RCC 7860 (cell line): ENCODE measurements at places on chromosomes 2 and 18.
A peak's percentile ranks its signal among the peaks of the same experiment; 100 is the strongest.

- no peak for DNase-seq
These were observed 20.1 kb upstream of the PTH2R start for GRCh38 chr2:208386541-208386940.

DNA sequence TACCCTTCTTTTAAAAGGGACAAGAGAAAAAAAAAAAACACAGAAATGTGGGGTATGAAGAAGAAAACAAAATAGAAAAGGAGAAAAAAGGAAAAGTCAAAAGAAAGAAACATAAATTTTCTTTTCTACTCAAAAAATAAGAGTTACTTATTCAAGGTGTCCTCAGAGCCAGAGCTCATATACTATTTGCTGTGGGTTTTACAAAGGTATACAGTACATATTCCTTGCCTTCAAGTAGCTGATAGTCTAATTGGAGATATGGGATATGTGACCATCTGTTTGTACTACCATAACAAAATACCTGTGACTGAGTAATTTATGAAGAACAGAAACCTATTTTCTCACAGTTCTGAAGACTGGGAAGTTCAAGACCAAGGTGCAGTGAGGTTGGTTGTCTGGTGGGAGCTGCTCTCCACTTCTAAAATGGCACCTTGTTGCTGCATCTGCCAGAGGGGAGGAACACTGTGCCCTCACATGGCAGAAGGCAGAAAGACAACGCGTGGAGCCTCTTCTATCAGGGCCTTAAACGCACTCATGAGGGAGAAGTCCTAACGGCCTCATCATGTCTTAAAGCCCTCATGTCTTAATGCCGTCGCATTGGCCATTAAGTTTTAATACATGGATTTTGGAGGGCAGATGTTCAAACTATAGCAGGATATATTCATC lies 33.9 kb downstream of the NBAS start:
- DNase-seq: no peak

DNA sequence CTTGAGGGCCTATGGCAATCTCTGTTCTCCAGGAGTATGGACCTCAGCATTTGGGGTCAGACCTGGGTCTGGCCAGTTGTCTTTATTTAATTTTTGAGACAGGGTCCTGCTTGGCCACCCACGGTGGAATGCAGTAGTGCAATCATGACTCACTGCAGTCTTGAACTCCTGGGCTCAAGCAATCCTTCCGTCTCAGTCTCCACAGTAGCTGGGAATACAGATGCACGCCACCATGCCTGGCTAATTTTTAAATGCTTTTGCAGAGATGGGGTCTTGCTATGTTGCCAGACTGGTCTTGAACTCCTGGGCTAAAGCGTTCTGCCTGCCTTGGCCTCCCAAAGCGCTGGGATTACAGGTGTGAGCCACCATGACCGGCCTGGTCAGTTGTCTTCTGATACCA lies 46.4 kb upstream of the INHBB start:
- no peak for DNase-seq

GRCh38 chr2:62566847-62567246 lies 60.9 kb upstream of the TMEM17 start:
- no peak for DNase-seq

DNA sequence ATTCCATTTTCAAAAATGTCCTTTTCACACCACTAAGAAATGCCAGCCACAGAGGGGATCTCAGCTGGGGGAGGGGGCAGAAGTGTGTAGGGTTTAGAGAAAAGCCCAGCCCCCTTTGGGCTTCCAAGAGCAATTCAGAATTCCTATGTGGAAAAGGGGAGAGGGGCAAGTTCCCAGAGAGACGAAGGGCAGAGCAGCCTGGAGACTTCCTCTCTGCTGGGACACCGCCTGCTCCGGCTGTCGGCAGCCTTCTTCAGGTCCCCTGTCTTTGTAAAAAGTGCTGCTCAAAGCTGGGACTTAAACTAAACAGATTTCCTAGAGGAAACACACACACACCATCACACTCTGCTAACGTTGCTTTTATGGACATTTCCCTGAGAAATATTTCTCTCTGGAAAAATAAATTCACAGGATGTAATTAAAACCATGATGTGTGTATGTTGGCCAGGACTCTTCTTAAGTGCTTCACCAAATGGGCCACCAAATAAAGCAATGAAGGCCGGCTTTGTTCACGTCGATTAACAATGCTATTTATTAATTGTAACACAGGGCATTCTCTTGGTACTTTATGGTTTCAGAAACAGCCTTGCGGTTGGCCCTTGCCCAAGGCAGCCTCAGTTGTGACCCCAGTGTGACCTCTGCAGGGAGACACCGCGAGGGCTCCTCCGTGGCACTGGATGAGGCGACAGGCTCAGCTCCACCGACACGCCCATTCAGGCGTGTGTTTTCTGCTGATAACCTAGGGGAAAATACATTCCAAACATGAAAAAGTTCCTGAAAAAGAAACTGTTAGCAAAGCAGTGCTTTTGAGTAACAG lies 5.6 kb upstream of the ASB1 start:
- no peak for DNase-seq

- DNase-seq: no peak
These were observed 175.5 kb downstream of the ZNF407 start for GRCh38 chr18:74773171-74773624.

- no peak for DNase-seq
These were observed 10.2 kb downstream of the USP37 start for GRCh38 chr2:218557941-218558340.

DNA sequence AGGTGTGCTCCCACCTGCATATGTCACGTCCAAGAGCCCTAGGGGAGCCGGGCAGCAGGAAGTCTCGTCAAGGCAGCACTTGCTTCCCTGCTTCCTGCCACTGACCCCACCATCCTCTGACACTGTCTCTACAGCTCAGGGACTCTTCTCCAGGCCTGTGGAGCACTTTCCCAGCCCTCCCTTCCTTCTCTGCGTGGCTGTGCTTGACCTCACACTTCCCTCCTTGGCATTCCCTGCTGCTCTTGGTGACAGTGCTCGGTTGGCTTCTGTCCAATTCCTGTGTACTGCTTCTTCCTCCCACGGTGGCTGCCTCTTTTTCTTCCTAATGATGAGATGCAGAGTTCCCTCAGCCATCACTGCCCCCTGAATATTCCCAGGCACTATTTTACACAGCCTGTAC lies 2.8 kb downstream of the CIDEA start:
- peak; percentile 32 for DNase-seq

- no peak for DNase-seq
These were observed 33.4 kb upstream of the SERPINB7 start for GRCh38 chr18:63741769-63742168.

DNA sequence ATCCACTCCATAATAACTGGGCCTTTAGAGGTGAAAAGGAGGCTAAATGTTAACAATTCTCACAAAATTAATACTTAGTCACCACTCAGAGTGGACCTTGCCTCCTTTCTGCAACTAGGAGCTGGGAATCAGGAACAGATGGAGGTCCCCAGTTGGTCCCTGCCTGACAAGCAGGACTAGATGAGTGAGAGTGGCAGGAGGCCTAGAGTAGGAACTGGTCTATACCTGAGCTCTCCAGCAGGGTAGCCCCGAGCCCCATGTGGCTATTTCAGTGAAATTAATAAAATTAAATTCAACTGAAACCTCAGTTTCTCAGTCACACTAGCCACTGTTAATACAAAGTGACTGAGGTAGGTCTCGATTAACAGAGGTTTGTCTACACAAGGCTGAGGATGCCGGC lies 150.5 kb downstream of the MYO5B start:
- DNase-seq: no peak

DNA sequence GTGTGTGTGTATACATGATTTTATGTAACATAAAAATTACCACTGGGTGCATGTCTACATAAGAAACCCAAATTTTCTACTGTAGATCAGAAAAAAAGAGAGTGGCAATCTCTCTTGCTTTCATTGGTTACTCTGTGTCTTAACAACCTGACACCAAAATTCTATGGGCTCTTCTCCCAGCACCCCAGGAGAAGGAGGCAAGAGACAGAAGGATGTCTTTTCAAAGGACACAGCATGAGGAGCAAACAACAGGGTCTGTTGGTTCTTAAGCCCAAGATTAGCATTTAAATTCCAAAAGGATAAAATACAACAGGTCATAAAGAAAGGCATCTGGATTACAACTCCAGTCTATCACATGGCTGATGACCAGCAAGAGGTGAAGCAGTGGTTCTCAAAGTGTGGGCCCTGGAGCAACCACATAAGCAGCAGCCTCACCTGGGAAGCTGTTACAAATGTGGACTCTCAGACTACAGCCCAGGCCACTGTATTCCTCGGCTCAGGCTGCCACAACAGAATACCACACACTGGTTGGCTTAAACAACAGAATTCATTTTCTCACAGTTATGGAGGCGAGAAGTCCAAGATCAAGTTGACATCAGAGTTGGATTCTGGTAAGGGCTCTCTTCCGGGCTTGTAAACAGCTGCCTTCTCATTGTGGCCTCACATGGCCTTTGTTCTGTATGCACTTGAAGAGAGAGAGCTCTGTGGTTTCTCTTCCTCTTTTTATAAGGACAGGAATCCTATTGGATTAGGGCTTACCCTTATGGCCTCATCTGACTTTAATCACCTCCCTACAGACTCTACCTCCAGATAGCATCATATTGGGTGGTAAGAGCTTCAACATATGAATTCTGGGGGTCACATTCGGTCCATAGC lies 79.8 kb upstream of the RNF152 start:
- DNase-seq: no peak

- DNase-seq: no peak
These were observed 2.9 kb downstream of the RUFY4 start for GRCh38 chr2:218072002-218072401.

DNA sequence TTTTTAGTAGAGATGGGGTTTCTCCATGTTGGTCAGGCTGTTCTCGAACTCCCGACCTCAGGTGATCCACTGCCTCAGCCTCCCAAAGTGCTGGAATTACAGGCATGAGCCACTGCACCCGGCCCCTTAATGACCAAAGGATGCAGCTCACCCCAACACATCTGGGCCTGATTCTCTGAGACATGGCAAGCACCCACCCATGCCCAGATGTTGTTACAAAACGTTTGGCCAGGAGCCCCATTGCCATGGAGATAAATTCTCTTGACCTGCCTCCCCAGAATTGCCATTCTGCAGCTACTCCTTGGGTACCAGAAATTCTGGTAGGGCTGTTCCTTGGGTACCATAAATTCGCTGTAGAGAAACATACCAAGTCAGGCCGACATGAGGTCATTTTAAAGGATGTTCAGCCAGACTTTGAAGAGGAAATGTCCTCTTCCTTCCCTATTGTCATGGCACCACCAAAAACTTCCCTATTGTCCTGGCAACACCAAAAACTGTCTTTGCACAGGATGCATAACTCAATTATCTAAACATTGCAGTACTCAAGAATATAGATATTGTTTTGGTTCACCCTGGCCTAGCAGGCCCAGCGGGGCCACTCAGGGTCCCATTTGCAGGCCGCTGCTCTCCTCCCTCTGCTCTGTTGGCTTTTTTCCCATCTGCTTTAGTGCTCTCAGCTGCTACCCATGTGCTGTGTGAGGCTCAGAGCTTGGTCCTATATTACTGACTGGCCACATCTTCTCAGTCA lies 160.9 kb upstream of the TTC39C start:
- no peak for DNase-seq

DNA sequence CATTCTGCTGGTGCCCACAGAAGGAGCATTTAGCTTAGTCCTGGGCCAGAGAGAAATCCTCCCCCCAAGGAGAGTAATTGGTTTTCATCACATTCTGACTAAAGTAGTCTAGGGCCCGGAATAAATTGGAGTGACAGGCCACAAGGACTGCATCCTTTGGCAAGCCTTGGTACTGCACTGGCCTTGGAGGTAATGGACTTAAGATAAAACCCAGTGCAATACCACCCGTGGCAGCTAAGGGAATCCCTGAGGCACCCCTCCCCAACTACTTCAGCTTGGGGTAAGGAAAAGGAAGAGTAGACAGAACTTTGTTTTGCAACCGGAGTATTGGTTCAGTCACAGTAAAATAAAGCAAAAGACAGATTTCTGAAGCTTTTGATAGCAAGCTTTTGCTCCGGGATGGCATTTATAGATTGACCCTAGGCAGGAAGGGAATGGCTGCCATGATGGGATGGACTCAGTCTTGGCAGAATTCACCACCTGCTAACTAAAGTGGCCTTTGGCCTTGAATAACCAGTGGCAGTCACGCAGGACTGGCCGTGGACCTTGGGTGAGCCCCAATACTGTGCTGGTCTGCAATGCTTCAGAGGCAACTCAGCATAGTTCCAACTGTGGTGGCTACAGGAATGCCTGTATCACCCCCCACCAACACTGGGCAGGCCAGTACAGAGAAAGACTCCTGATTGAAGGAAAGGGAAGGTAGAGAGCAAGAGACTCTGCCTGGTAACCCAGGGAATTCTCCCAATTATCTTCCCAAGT lies 14.1 kb downstream of the ORC4 start:
- DNase-seq: no peak

DNA sequence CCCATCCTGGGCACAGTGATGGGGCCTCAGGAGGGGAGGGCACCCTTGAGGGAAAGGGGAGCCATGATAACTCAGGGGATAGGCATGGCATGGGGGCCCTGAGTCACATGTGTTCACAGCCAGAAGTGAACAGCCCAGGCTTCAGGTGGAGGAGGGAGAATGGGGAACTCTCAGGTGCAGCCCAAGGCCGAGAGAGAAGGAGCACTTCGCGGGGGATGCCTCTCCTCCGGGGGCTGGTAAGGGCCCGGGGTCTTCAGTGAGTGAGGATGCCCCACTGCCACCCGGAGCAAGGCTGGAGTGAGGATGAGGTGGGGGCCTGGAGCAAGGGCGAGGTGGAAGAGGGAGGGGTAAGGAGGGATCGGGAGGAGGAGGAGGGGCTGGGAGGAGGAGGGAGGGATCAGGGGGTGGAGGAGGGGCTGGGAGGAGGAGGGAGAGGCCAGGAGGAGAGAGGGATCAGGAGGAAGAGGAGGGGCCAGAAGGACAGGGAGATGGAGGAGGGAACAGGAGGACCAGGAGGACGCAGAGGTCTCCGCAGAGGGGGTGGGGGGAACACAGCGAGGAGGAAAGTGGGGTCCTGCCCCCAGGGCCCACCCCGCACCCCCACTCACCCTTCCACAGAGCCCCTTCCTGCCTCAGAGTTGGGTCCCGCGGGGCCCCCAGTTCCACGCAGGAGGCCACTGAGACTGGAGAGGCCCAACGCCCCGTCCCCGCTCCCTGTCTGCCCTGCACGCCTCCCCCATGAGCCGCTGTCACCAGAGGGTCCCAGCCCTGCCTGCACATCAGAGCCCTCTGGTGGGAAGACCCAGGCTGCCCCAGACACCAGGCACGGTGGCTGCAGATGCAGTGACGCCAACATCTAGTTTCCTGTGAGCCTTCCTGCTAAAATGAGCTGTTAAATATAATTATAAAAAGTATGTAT lies 42.8 kb downstream of the RAMP1 start:
- DNase-seq: no peak

- no peak for DNase-seq
These were observed 35.0 kb downstream of the SRSF7 start for GRCh38 chr2:38716185-38716584.

GRCh38 chr2:37645362-37645761 lies 26.1 kb downstream of the CDC42EP3 start:
- DNase-seq: peak; percentile 44

GRCh38 chr2:144102386-144102785 lies 417.5 kb downstream of the ZEB2 start:
- DNase-seq: no peak

DNA sequence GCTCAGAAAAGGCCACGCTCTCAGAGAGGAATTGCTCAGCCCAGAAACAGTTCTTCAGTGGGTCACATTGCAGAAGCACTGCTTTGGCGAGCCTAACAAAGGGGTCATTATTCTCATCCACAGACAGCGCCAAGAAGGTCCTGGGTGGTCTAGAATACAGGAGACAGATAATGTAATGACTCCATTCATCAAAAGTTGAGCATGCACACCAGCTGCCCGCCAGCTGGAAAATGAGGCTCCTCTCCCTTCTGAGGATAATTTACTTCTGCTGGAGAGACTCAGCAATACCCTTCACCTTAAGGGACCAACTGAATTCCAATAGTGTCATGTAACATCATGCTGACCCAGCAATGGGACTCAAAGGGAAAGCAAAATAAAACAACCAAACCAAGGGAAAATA lies 79.9 kb downstream of the TRIB2 start:
- no peak for DNase-seq
